NCI-H82 (cell line): ENCODE measurements at places on chromosomes 6 and 20.

- no peak for DNase-seq
These were observed 11.9 kb downstream of the FOXA2 start for GRCh38 chr20:22572491-22572890.

DNA sequence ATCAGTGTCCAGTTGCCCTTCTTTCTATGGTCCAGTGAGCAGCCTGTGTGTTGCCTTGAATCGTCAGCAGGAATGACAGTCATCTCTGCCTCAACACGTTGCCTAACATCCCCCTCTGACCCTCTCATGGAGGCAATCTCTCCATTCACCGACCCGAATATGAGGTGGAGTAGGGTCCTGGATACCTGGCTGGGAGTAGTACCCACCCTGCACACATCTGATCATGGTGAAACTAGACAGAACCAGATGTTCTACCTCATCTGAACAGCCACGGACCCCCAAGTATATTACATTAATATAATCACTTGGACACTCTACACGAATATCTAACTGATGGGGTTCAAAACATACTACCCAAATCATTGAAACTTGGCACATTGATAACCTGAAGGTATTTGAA is 77.0 kb upstream of the COL21A1 start:
- no peak for DNase-seq

DNA sequence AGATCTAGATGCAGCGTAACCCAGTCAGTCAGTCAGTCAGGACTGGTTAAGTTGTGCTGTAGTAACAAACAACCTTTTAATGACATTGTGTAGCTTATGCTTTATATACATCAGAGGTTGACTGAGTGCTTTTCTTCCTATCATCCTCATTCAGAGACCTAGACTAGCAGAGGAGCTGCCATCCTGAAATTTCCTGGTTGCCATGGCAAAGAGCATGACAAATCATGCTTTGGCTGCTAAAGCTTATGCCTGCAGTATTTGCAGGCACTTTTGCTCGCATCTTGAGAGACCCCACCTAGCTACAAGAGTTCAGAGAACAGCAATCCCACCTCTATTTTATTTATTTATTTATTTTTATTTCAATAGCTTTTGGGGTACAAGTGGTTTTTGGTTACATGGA is 244.0 kb downstream of the BTBD3 start:
- DNase-seq = no peak

DNA sequence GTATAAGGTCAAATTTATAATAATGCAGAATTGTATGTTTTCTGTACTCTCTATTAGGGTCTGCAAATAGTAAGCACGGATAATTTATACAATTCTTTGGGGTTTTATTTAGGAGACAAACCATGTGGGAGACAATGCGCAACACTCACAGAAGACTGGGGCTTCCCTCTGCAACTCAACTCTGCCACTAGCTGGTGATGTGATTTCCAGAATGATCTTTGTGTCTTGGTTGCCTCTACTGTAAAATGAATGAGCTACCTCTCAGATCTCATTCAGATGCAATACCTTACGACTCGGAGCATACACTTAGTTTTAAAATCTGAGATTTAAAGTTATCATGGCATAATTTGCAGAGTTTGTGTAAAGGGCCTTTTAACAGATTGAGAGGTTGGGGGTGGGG is 6.4 kb downstream of the MAN1A1 start:
- no peak for DNase-seq

DNA sequence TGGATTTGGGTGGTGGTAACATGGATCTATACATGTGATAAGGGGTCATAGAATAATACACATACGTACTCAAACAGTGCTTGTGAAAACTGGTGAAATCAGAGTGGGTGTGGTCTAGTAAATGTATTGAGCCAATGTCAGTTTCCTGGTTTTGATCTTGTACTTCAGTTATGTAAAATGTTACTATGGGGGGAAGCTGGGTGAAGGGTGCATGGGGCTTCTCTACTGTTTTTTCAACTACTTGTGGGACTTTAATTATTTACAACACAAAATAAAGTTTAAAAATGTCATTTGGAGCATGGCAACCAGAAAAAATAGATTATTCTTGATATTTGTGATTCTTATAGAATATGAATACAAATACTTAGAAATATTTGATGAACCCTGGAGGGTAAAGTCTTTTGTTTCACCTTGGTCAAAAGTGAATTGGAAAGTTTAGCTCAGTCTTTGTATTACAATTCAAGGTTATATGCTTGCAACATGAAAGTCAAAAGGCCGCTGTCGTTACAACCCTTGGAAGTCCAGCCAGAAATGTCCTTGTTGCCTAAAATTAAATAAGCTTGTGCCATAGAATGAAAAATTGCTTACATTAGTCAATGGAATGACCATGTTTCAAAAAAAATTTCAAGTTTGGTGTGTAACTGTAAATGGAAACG is 74.1 kb downstream of the TXNDC5 start:
- no peak for DNase-seq

- DNase-seq = no peak
These were observed 251.6 kb downstream of the PHF3 start for GRCh38 chr6:63887002-63887751.

GRCh38 chr20:34984756-34985261 is 29.1 kb downstream of the MYH7B start:
- DNase-seq = no peak

DNA sequence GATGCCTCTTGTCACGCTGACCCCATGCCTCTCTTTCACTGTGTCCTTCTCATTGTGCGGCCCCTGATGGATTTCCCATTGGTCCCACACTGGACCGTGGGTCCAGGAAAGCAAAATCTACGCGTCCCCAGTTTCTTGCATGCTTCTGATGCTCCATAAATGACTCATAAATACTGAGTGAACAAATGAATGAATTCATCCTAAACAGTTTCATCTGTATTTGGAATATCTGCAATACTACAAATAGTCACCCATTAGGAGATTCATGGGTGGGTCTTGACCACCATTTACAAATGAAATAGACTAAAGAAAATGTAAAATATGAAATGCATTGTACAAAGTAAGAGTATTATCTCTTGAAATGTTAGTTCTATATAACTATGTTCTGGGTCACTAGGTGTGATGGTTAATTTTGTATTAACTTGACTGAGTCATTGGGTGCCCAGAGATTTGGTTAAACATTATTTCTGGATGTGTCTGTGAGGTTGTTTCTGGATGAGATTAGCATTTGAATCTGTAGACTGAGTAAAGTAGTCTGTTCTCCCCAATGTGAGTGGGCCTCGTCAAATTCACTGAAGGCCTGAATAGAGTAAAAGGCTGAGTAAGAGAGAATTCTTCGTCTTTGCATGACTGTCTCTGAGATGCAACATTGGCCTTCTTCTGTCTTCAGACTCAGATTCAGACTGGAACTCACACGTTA is 448.7 kb downstream of the PREX1 start:
- no peak for DNase-seq

DNA sequence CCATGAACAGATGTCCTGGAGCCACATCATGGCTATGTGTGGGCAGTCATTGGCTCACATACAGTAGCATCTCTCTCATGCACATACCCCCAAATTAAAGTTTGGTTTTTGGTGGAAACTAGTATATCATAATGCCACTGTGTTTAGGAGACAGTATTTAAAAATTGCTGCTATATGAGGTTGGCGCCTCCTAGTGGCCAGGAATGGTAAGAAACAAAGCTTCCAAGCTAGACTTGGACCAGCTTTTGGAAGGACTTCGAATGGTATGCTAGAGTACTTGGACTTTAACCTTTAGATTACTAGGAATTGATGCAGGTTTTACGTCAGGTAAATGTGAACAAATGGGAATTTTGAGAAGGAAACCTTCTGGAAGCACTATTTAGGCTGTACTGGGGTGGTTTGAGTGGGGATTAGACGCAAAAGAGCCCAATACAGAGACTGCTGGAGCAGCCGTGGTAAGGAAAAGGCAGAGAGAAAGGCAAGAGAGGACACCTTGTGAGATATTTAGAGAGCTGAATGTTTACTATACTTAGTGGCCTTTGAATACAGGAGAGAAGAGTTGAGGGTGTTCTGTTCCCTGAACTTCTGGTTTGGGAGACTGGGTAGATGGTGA is 23.8 kb downstream of the PRSS35 start:
- DNase-seq = peak; percentile 67

GRCh38 chr6:46412662-46413061 is 78.6 kb downstream of the RCAN2 start:
- peak; percentile 11 for DNase-seq

DNA sequence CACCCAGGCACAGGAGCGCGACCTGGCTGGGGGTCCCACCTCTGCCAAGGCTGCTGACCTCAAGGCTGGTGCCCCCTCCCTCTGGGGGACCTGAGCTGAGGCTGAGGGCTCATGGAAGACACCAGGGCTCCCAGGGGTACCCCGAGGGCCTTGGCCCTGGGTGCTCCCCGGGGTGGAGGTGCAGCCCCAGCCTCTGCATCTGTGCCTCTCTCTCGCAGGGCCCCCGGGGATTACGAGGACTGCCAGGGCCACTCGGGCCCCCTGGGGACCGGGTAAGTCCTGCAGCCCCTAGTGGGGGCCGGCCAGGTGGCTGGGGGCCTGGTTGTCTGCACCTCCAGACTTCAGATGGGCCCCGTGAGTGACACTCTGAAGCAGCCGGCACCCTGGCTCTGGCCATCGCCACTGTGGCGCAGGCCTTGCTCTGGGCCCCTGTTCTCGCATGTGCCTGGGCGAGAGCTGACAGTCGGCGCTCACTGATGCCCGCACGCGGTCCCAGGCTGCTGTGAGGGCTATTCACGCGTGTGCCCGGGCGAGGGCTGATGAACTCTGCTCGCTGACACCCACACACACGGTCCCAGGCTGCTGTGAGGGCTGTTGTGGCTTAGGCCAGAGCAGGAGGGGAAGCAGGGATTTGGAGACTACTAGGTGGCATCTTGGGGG is 9.3 kb downstream of the COL9A3 start:
- no peak for DNase-seq

GRCh38 chr20:20849161-20849560 is 136.7 kb upstream of the RALGAPA2 start:
- no peak for DNase-seq

DNA sequence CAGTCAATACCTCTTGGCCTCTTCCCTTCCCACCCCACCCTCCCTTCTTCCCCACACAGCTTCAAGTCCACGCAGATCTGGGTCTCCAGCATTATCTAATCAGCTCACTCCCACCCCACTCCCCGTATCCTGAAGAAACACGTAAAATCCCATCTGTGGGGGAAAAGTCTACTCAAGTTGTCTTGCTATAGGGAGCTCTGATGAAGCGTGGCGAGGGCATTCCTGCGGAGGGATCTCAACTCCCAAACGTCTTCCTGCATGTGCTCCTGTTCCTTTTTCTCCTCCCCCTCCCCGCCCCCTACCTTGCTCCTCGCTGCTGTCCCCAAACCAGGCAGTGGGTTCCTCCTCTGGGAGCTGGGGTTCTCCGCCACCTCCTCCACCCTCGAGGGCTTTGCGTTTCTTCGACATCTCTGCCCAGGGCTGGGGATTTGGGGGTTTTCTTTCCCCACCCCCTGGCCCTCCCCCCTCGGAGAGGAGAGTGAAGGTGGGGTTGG is 181.8 kb downstream of the TBXT start:
- no peak for DNase-seq

DNA sequence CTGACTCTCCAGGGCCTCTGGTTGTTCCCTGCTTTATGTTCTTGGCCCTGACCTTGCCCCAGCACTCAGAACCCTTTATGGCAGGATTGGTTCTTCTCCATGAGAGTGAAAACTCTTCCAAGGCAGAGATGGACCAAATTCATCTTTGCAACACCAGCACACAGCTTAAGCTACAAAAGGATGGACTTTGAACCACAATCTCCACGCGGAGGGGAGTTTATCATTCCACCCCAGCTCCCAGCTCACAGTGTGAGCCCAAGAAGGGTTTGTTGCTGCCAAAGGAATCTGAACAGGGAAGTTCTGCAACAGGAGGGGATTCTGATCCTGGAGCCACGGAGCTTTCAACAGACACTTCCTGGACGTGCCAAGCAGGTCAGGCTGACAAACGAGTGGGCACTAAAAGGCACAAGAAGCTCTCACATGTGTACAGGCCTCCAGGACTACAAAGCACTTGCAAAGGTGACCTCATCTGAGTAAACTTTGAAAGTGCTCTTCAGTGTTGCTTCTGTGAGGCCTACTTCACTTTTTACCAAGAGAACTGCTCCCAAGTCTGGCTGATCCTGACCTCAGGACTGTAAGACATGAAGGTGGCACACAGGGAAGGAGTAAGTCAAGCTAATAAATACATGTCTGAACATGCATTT is 8.9 kb downstream of the FITM2 start:
- DNase-seq = no peak

DNA sequence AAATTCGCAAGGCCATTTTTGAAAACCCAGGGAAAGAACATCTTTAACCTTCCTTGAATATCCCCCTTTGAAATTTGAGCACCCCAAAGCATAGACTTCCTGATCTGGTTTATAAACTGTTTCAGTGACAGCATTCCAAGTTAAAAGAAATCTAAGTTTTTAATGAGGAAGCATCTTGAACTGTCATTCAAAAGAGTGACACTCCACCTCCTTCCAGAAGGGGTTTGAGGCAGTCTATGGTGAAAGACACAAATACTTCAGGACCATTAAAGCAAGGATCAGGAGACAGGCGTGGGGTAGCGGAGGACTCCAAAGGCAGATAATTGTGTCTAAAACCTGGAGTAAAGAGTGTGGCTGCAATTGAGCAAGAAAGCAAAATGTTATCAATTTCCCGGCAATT is 691 bp downstream of the GHRH start:
- no peak for DNase-seq

- peak; percentile 90 for DNase-seq
These were observed at the start of gene STK35 for GRCh38 chr20:2101057-2101864. Gene STK35 (plus strand): TSS chr20:2101827. CDS start chr20:2101882, 55 bp downstream.

DNA sequence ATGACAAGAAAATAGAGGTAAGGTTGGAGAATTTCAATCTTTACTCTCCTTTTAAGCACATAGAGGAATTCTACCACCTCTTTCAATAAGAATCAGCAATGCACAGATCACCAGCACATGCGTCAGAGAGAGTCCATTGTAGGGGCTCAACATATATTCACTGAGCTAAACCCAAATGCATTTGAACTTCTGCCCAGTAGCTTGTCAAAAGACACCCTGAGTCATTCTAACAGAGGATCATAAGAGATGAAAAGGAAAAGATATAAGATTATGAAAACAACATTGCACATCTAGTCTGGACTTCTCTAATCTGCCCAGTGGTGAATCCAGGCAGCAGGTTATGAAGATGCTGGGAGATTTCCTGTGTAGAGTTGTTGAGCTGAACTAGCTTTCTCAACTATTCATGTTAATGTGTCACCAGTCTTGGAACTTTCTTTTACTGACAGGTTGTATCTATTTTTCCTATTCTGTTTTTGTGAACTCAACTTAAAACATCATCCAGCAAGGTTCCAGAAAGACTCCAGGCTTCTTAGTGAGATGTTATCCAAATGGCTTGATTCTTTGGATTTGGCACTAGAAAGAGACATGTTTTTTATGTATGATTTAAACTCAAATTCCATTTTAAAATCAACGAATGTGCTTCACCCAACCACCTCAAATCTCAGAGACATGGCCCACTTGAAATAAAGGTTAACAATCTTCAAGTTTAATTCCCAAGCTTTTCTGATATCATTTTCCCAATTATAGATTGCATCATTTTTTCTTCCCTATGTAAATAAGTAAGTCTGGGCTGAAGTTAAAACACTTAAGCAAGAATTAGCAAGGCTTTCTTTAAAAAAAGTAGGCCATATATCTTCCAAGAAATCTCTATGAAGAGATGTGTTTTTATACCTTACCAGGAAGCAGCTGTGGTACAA is 89.3 kb downstream of the TSHZ2 start:
- DNase-seq = no peak

- no peak for DNase-seq
These were observed 30.7 kb downstream of the HMGN3 start for GRCh38 chr6:79203753-79204253.
